ENCODE measurements at places on chromosomes 7 and 10.

- no peak for DNase-seq
Observed at GRCh38 chr7:90945104-90945787, 319.0 kb upstream of the FZD1 start.

GRCh38 chr10:126459032-126459831 lies 71.0 kb upstream of the ADAM12 start:
- no peak for DNase-seq

GRCh38 chr7:79998363-79998762 lies 136.3 kb upstream of the GNAI1 start:
- DNase-seq: no peak

DNA sequence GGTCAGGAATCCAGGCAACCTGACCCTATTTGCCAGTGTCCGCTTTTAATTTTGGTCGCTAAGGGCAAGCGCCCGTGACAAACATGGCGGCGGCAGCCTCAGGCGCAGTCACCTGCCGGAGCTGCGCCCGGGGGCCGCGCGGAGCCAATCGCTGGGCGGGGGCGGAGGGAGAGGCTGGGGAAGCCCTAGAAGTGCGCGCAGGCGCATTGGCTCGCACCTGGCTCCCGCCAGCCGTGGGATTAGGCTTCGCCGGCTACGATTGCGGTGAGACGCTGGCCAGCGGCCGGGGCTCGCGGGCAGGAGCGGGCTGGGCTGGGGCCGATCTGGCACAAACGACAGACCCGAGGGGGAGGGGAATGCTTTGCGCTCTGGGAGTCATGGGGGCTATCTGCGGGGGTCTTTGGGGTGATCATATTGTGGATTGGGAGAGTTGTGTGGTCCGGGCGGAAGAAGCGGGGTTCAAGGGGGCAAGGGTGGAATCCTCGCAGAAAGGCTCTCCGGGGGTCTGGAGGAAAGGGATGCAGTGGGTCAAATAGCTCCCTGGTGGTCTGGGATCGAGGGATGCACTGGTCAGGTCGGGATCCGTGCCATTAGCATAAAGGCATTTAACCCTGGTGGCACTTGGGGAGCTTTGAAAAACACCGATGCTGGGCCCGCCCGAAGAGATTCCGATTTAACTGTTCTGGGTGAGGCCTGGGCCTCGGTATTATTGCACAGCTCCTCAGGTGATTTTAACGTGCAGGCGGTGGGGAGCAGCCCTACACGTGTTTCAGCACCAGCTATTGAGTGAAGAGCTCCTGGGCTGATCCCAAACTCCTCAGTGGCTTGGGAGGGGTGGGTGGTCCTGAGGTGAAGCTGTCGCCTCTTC lies 10.1 kb upstream of the C10orf95 start:
- DNase-seq: peak; percentile 86

DNA sequence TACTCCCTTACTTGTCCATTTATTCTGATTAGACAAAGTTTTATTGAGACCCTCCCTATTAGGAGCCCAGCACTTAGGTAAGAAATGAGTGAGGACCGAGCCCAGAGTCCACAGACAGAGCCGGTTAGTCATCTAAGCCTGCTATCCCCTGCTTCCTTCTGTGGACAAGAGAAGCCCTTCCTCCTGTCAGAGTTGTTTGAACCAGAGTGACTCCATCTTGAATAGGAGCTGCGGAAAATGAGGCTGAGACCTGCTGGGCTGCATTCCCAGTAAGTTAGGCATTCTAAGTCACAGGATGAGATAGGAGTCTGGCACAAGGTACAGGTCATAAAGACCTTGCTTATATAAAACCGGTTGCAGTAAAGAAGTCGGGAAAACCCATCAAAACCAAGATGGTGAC lies 109.1 kb downstream of the CPXM2 start:
- DNase-seq: peak; percentile 53

GRCh38 chr7:148699024-148699781 lies 500 bp downstream of the CUL1 start:
- DNase-seq: peak; percentile 33

DNA sequence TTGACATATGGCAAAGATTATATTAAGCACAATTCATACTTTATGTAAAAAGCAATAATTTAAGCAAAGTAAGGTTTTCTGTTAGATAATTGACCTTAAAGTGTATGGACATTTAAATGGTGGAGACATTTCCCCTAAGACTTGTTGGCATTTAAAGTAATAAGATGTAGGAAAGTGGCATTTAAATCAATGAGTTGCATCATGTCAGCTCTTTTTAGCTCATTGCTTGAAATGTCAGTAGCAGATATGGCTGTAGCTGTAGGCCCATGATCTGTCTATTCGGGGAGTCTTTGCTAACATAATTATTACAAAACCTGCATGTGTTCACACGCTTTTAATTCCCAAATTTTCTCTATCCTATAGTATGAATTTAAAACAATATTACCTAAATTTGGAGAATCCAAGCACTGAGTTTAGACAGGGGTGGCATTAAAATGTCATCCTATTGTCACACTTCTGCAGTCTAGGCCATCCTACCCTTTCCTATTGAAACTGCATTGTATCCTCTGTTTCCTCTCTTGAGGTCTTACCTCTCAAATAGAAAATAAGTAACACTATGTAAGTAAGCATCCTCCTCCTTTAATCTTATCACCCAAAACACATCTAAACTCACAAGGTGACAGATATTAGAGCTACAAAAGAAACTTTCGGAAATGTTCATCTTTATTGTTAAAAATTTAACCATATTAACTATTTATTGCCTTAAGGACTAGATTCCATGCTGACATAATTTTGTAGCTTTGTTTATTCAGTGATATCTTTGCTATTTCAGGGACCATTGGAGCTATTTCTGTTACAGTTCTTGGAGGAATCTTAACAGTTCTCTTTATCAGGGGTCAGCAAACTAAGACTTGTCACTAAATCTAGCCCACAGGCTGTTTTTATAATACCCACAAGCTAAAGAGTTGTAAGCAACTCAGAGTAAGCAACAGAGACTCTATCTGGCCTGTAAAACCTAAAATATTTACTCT lies 91.2 kb downstream of the LCOR start:
- no peak for DNase-seq

DNA sequence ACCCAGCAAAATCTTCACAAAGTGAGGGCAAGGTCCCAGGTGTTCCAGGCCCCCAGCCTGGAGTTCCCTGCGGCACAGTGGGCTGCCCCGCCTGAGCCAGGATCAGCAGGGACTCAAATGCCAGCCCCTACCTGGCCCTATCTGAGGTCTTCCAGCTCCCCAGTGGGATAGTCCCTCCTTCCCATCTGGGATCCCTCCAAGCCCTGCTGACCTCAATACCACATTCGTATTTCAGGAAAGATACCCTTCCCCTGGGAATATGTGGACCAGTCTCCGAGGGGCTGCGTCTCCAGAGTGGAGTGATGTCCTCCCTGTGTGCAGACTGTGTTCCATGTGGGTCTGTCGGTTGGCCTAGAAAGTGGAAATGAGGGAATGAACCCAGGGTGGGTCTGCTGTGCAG lies 40.9 kb downstream of the ELFN1 start:
- no peak for DNase-seq

DNA sequence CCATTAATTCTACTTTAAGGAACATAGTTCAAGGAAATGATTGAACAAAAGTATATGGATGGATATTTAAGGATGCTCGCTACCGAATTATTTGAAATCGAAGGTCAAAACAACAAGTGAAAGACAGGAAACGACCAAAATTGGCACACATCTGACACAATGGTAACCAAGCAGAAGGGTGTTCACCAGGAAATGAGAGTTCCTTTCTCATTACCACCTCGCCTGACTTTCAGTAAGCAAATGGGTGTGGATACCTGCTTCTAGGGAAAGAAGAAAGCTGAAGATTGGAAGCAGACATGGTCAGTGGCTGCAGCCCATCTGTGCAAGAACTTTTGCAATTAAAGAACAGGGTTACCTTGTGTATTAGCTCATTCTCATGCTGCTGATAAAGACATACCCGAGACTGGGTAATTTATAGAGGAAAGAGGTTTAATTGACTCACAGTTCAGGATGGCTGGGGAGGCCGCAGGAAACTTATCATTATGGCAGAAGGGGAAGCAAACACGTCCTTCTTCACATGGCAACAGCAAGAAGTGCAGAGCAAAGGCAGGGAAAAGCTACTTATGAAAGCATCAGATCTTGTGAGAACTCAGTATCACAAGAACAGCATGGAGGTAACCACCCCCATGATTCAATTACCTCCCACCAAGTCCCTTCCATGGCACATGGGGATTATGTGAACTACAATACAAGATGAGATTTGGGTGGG lies 6.2 kb upstream of the TMEM273 start:
- DNase-seq: peak; percentile 6

- DNase-seq: no peak
Observed at GRCh38 chr7:101813402-101814019, 3.9 kb upstream of the CUX1 start.

DNA sequence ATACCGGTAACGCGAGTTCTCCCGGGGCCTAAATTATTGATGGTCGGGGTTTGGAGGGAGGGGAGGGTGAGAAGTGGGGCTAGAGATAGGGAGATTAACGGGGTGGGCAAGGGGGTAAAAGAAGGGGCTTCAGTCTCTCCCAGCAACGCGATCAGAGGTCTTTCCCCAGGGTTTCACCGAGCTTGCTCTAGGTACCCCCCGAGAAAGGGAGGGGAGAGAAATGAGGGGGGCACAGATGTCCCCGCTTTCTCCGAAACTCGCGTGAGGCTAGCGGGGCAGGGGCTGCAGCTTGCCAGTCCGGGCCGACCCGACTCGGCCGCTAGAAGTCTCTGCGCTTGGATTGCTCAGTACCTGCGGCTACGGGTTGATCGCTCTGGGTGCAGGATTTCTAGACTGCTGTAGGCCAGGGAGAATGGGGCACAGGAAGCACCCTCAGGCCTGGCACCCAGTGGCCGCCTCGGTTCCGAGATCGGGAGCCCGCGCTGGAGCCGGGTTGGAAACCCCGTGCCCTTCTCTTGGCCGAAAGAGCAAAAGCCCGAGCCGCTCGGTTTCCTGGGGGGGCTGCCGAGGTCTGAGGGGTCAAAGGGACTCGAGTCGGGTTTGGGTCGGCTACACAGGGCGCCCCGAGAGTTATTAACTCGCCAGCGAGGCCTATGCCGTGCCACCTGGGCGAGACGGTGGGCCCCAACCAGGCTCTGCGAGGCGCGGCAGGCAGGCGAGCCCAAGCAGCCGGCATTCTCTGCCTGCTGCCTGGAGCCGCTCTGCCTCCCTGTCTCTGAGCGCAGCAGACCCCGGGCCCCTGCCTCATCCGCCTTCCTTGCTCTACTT lies 3.1 kb downstream of the PAX2 start:
- no peak for DNase-seq

DNA sequence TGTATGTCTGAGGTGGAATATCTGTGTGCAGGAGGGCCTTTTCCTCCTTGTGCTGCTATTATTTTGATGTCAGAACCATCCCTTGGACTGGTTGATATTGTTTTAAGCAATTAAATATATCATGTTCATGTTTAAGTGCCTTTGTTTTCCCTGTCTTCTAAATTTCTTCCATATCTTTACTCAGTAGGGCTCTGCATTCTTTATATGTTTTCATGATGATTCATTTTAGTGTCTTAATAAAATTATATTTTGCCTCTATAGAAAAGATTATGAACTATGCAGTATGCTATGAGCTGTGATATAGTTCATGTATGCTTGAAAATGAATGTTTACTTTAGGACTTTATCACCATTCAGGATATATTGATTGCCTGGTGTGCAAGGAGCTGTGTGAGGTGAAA lies 34.8 kb downstream of the AHR start:
- no peak for DNase-seq

DNA sequence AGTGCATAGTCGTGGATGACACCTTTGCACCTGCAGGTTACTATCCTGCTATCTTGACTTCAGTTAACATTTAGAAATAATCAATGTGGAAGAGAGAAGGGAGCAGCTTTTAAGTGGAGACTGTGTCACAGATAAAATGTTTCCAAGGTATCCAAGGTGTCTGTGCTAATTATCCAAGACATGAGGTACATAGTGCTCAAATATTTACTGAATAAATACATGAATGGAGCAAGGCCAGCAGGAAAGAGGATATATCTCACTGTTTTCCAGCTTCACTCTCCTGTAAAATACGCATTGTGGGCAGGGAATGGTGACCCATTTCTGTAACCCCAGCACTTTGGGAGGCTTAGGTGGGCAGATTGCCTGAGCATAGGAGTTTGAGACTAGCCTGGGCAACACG lies 552.4 kb downstream of the PHTF2 start:
- DNase-seq: no peak
